A549 treated with CpdA at 1 μM for 4 hours (cell line): ENCODE measurements at places on chromosomes 12 and 14. TPM values are rescaled to one million over a fixed set of nuclear protein-coding genes. Genes with fewer than 3 reads are reported as not detected.

The BORCS5 gene
- 7.6 to 10.6 TPM (median 9.6 TPM) in 5 replicates for total RNA-seq

The PPP4R4 gene
- total RNA-seq, result 0.22 to 0.59 TPM (median 0.24 TPM) in 5 replicates

The VDR gene
- 2.9 to 4.1 TPM (median 3.2 TPM) in 5 replicates for total RNA-seq

The NUAK1 gene
- total RNA-seq, result 10.8 to 12.7 TPM (median 12.0 TPM) in 5 replicates

The GPRC5D gene
- total RNA-seq, result not detected in 5 replicates

The GPATCH2L gene
- 19.0 to 25.1 TPM (median 23.0 TPM) in 5 replicates for total RNA-seq

The RNASE13 gene
- not detected in 5 replicates for total RNA-seq

The LRRC10 gene
- total RNA-seq, result not detected in 5 replicates

The SLC15A4 gene
- total RNA-seq, result 18.4 to 25.2 TPM (median 22.8 TPM) in 5 replicates

The CLEC4C gene
- not detected in 5 replicates for total RNA-seq

The KLRK1 gene
- total RNA-seq, result not detected in 5 replicates

The SLC2A14 gene
- 0.03 to 0.08 TPM in 2 of 5 replicates, not detected in the others for total RNA-seq

The TC2N gene
- 0.54 to 0.71 TPM (median 0.61 TPM) in 5 replicates for total RNA-seq

The NPFF gene
- total RNA-seq, result not detected in 5 replicates

The OLR1 gene
- total RNA-seq, result 0.75 to 2.6 TPM (median 1.3 TPM) in 5 replicates

The IFNG-AS1 gene
- total RNA-seq, result not detected in 5 replicates

The KRT83 gene
- 2.2 to 6.1 TPM (median 5.3 TPM) in 5 replicates for total RNA-seq

The KCNH3 gene
- 2.4 to 3.0 TPM (median 2.9 TPM) in 5 replicates for total RNA-seq

The MYH7 gene
- not detected in 5 replicates for total RNA-seq

The SIX1 gene
- 6.1 to 8.5 TPM (median 7.8 TPM) in 5 replicates for total RNA-seq

The PTPRB gene
- 0.50 to 1.2 TPM (median 0.92 TPM) in 5 replicates for total RNA-seq

The DEGS2 gene
- total RNA-seq, result 1.2 to 2.7 TPM (median 1.4 TPM) in 5 replicates

The SLC38A4 gene
- total RNA-seq, result not detected in 5 replicates

The SPIC gene
- not detected in 5 replicates for total RNA-seq

The DNAI7 gene
- total RNA-seq, result 0.07 to 0.36 TPM (median 0.15 TPM) in 5 replicates

The WDR89 gene
- total RNA-seq, result 10.0 to 12.1 TPM (median 10.7 TPM) in 5 replicates

The RAD9B gene
- total RNA-seq, result 0.20 to 0.53 TPM (median 0.27 TPM) in 4 of 5 replicates, not detected in the other

The REP15 gene
- 0.28 to 0.97 TPM (median 0.48 TPM) in 5 replicates for total RNA-seq

The SLC25A21 gene
- total RNA-seq, result 0.58 to 1.6 TPM (median 1.2 TPM) in 5 replicates

The ALG10 gene
- total RNA-seq, result 4.4 to 6.1 TPM (median 5.1 TPM) in 5 replicates

The SRRM4 gene
- not detected in 5 replicates for total RNA-seq

The DEPDC4 gene
- 1.3 to 2.2 TPM (median 1.5 TPM) in 5 replicates for total RNA-seq

The CLEC12A gene
- not detected in 5 replicates for total RNA-seq

The OTOGL gene
- total RNA-seq, result 0.01 TPM in 1 of 5 replicates, not detected in the others

The RNASE1 gene
- 0.16 to 0.35 TPM (median 0.24 TPM) in 3 of 5 replicates, not detected in the others for total RNA-seq

The RHOJ gene
- not detected in 5 replicates for total RNA-seq

The OR6C68 gene
- total RNA-seq, result not detected in 5 replicates

The KRT2 gene
- total RNA-seq, result 0.03 TPM in 1 of 5 replicates, not detected in the others

The RNF212B gene
- not detected in 5 replicates for total RNA-seq

The SLCO1B3 gene
- total RNA-seq, result 13.7 to 15.7 TPM (median 14.3 TPM) in 5 replicates

The B4GALNT3 gene
- total RNA-seq, result 0.29 to 0.74 TPM (median 0.58 TPM) in 5 replicates

The OTX2 gene
- total RNA-seq, result not detected in 5 replicates

The NAV3 gene
- total RNA-seq, result 15.2 to 26.4 TPM (median 17.9 TPM) in 5 replicates

The FGD4 gene
- total RNA-seq, result 0.98 to 2.5 TPM (median 1.8 TPM) in 5 replicates

The ANO2 gene
- not detected in 5 replicates for total RNA-seq

The PTPRQ gene
- 0.02 to 0.05 TPM (median 0.04 TPM) in 4 of 5 replicates, not detected in the other for total RNA-seq

The MYF6 gene
- not detected in 5 replicates for total RNA-seq

The RTN1 gene
- not detected in 5 replicates for total RNA-seq

The RNASE12 gene
- not detected in 5 replicates for total RNA-seq

The CCDC184 gene
- total RNA-seq, result 2.5 to 3.6 TPM (median 3.2 TPM) in 5 replicates

The SDR9C7 gene
- 0.05 TPM in 1 of 5 replicates, not detected in the others for total RNA-seq

The TMPRSS12 gene
- total RNA-seq, result not detected in 5 replicates

The RD3L gene
- total RNA-seq, result not detected in 5 replicates
